ENCODE measurements at places on chromosomes 3 and 15.

- no peak for DNase-seq
Measured at GRCh38 chr3:146838221-146838620, 233.1 kb upstream of the PLSCR5 start.

- no peak for DNase-seq
Measured at GRCh38 chr15:80492874-80493273, 88.7 kb downstream of the ARNT2 start.

- no peak for DNase-seq
Measured at GRCh38 chr3:14235912-14236295, 57.3 kb downstream of the LSM3 start.

GRCh38 chr15:58992181-58992580, 4.7 kb downstream of the RNF111 start:
- DNase-seq = no peak

GRCh38 chr3:143657391-143657790, 190.9 kb downstream of the SLC9A9 start:
- no peak for DNase-seq

DNA sequence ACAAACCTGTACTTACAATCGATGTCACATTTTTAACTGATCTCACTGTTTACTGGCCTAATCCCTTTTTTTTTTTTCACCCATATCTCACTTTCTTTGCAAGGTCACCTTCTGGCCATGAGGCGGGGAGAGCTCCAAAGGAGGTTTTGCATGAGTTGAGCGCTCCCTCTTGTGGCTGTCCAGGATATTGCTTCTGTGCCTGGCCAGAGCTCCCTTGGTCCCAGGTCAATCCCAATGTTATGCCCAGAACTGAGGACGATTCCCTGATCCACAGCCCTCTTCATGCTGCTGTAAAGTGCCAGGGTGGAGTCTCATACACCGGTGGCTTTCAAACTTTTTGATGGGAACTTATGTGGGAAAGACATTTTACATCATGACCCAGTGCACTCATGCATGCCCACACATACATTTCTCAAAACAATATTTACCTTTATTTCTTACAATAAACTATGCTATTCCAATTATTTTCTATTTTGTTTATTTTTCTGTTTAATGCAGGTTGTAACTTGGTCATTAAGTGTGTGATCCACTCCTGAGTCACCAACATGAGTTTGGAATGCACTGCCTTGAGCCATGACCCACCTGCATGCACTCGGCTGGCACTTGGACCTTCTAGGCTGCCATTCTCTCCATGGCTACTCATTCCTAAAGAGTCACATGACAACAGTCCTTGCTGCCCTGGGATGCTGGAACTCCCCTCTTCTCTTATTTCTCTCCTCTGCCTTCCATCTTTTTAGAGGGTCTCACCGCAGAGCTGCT, 9.6 kb upstream of the SST start:
- peak; percentile 40 for DNase-seq

DNA sequence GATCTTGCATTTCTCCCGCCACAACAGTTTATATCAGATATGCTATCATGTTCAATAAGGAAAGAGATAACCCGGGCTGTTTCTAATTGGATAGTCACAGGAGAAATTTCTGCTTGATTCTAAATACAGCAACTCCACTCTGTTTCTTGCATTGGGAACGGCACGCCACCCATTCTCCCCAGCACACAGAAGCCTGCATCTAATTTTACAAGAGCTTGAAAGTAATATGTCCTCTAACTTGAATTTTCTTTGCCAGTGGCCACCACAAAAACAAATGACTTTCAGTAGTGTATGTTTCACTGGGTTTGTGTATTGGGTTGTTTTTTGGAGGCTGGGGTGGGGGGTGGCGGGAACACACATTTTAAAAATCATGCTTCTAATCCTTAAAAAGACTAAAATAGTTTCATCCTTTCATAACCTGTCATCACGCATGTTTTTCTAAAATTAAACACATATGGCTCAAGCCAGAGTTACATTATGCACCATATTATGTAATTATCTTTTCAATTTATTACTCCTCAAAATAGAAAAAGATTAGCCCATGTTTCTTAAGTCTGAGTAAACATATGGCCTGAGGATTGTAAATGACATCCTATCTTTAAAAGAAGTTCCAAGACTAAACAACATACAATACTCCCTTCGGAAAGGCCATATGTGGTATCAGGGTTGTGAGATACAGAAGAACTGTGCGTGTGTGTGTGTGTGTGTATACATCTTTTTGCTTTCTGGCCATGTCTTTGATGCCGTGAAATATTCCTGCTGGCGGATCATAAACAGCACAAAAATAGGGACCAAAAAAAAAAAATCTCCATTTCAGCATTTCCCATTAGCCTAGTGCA, 176.3 kb downstream of the FOXP1 start:
- no peak for DNase-seq

DNA sequence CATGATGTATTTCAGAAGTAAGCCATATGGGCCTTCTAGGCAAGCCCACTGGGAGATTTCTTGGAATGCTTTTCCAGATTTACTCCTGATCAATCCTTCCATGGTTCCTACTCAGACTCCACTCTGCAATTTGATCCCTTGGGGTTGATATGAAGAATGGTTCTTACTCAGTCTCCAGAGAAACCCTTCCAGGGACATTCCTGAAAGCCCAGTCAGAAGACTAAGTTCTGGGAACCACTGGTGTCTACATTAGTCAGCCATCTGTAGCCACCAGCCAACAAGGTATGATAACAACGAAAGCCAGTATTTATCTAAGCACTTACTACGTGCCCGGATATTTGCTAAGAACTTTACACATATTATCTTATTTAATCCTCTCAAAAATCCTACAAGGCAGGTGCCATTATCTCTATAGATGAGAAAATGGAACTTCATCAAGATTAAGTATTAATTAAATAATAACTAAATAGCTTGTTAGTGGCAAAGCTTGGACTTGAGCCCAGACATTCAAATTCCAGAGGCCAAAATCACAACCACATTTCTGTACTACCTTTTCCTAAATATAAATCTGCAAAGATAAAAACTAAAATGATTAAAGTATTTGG, 32.7 kb downstream of the ZNF385D start:
- no peak for DNase-seq

DNA sequence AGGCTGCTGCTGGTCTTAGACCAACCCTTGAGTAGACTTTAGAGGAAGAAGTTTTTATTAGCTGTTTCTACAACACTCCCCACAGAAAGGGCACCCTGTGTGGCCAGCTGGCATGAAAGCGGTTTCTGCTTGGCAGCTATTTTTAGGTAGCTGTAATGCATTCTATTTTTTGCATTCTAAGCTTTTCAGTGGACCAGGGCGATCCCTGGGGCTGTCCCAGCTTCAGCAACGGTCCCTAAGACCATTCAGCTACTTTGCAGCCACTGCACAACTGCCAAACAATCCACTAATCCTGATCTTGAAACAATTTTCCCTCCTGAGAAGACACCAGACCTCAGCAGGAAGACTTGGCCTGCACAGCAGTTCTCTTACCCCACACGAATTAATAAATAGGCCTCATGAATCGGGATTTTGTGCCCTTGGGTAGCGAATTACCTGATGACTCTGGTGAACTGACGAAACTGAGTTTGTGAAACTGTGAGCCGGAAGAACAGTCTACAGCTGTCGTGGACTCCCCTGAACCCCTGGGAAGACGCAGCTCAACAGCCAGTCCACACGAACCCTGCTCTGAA, 14.6 kb upstream of the TFRC start:
- DNase-seq = no peak

- DNase-seq = no peak
Measured at GRCh38 chr3:69200384-69201068, 78.1 kb upstream of the LMOD3 start.

DNA sequence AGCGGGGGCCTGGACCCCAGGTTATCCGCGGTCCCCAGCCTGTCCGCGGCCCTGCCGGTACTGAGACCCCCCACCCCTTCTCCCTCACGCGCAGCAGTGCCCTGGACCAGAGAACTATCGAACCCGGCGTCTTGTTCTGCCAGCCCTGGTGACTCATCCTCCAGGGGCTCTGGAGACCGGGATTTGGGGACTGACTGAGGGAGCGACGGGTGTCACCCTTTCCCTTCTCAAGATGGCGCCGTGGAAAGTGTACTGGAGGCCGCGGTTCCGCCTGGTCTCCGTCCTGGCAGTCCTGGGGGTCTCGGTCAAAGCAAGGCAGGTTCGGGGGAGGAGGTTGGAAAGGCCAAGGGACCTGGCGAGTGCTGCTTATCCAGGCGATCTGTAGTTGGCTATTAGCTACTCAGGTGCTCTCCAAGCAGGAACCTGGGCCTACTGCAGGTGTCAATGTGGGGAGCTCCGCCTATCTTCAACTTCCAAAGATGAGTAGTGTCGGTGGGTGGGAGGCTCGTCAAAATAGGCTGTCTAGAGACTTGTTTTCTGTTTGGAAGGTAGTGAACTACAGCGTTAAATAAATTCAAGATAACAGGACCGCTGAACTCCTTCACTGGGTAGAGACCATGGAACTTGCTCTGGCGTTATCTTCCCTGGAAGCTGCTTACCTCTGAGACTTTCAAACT, 790 bp downstream of the RAB5A start:
- no peak for DNase-seq

DNA sequence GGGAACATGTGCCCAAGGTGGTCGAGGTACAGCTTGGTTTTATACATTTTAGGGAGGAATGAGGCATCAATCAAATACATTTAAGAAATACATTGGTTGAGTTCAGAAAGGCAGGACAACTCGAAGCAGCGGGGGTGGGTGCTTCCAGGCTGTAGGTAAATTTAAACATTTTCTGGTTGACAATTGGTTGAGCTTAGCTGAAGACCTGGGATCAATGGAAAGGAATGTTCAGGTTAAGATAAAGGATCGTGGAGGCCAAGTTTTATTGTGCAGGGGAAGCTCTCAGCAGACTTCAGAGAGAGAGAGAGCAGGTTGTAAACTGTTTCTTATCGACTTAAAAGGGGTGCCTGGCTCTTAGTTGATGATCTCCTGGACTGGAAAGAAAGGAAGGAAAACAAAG, 11.3 kb downstream of the CPN2 start:
- no peak for DNase-seq

- no peak for DNase-seq
Measured at GRCh38 chr3:172524611-172525010, 1.4 kb upstream of the TNFSF10 start.

DNA sequence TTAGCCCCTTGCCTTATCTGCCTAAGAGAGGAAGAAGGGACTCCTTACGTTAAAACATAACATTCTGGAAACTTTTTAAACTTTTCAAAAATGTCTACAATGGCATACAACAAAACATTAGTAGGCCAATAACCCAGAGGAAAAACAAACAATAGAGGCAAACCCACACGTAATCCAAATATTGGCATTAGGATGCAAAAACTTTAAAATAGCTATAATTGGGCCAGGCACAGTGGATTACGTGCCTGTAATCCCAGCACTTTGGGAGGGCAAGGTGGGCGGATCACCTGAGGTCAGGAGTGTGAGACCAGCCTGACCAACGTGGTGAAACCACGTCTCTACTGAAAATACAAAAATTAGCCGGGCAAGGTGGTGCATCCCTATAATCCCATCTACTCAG, 134.9 kb downstream of the AQP9 start:
- DNase-seq = no peak

GRCh38 chr3:151328298-151328995, 902 bp downstream of the P2RY13 start:
- DNase-seq = no peak

DNA sequence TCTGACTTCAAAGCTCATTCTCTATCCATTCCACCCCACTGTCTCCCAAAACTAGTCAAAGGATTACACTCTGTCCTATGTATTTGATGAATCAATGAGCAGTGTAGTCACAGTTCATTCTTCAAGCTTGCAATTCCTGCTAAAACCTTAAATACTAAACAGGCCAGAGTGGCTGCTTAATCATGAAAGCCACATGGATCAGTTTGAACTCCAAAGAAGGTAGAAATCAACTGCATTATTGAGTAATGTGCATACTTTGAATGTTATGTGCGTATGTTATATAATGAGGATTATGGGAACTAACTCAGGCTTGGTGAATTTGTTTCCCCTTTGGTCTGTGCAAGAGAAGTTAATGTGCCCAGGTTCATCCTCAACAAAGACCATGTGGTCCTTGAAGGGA, 45.4 kb downstream of the PRICKLE2 start:
- DNase-seq = no peak

- DNase-seq = no peak
Measured at GRCh38 chr3:65848024-65848423, 190.7 kb downstream of the MAGI1 start.

GRCh38 chr15:77821188-77821958, 188.7 kb upstream of the LINGO1 start:
- DNase-seq = no peak

- DNase-seq = no peak
Measured at GRCh38 chr15:72472992-72473610, 1.0 kb upstream of the ARIH1 start.

- DNase-seq = no peak
Measured at GRCh38 chr3:196650740-196651311, 11.3 kb downstream of the NRROS start.

DNA sequence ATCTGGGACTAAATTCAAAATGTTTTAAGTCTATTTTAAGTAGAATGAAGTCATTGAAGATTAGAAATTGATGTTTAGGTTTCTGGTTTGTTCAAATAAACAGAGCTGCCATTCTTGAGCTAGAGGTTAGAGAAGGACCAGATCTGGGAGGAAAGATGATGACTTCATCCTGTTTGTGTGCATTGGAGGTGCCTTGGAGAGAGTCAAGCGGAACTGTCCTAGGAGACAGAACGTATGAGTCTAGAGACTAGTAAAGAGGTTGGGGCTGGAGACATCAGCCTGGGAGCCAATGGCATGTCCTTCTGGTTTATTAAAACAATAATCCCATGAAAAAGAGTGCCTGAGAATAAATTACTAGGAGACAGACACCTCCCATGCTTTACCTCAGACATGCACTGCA, 303.4 kb downstream of the KBTBD8 start:
- no peak for DNase-seq

DNA sequence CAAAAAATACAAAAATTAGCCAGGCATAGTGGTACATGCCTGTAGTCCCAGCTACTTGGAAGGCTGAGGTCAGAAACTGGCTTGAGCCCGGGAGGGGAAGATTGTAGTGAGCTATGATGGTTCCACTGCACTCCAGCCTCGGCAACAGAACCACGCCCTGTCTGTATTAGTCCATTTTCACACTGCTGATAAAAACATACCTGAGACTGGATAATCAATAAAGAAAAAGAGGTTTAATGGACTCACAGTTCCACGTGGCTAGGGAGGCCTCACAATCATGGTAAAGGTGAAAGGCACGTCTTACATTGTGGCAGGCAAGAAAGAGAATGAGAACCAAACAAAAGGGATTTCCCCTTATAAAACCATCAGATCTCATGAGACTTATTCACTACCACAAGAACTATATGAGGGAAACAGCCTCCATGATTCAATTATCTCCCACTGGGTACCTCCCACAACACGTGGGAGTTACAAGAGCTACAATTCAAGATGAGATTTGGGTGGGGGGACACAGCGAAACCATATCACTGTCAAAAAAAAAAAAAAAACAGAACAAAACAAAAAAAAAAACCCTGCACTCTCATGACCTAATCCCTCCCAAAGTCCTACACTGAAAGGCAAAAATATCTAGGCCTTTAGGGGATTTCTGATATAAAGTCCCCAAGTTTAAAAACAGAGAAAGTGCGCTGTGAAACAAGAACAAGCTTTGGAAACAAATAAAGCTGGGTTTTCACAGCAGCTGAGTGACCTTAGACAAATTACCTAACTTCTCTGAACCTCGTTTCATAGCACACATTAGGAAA, 224.7 kb downstream of the IGSF11 start:
- no peak for DNase-seq
